ENCODE measurements at places on chromosomes 5 and 9.
A peak's percentile ranks its signal among the peaks of the same experiment; 100 is the strongest.

DNA sequence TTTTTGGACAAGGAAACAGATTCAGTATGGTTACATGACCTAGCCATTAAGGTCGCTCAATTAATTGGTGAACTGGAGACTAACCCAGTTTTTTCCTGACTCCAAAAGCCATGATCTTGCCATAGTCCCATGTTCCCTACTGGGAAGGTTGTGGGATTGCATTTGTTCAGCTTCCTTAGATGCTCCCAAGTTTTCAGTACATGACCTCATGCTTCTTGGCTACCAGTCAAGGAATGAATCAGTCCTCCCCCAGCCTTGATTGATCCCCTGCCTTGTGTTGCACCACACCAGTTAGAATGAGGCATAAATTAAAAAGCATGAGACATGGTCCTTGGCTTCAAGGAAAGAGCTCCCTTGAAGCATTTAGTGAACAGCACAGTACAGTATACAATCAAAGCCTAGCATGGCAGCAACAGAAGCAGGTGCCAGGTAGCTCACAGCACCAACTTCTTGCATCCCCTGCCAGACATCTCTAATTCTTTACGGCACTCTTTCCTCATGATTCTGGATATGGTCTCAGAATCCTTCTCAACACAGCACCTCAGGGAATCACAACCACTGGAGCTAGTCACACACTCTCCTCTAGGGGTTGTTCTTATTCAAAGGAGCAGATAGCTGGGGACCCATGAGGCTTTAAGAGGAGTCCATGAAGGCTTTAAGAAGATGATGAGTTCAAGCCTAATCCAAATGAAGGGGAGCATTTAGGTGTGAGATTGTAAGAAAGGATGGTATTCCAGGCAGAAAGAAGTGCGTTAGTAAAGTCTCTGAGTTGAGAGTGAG, 295.5 kb upstream of the CLINT1 start:
- H3K4me3 ChIP-seq = no peak overlapping the region
- H3K4me1 ChIP-seq = no peaks in the 10 kb centered on the region
- H3K36me3 ChIP-seq = no peaks in the 10 kb centered on the region
- DNase-seq = peak; percentile 27
- no peaks in the 10 kb centered on the region for H3K27me3 ChIP-seq
- no peak overlapping the region for H3K27ac ChIP-seq

DNA sequence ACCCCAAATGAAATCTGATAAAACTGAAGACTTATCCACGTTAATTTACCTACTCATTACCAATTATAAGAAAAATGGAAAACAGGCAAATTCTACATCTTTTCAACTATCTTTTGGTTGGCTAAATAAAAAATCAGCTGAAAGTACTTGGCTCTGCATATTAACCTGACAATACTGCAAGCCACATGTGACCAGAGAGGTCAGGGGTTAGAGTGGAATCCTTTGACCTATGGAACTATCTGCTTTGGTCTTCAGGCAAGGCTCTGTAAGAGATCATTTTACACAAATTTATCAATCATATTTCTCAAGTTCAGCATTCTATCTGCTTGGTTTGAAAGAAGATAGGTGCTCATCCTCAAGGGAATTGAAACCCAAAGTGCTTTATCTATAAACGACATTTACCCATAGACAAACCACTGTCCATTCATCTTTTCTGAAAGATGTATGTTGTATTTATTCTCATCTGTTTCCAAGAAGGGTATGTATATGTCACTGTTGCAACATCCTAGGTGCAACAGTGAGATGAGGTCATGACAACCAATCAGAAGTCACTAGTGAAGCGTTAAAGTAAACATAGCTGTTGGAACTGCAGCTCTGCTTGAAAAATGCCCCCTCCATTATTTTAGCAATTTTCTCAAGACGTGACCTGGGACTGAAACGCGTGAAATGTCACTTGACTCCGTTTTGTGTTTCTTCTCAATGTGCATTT, 144.9 kb upstream of the POU5F2 start:
- no peaks in the 10 kb centered on the region for H3K36me3 ChIP-seq
- H3K27ac ChIP-seq = no peak overlapping the region
- H3K4me3 ChIP-seq = no peak overlapping the region
- no peak for DNase-seq
- H3K4me1 ChIP-seq = no peaks in the 10 kb centered on the region

- no peak overlapping the region for H3K4me3 ChIP-seq
- no peaks in the 10 kb centered on the region for H3K36me3 ChIP-seq
- H3K4me1 ChIP-seq = peaks cover 8% of the 10 kb centered on the region
- no peaks in the 10 kb centered on the region for H3K27me3 ChIP-seq
These were observed 3.1 kb upstream of the ZCCHC10 start for GRCh38 chr5:133029416-133029815.

GRCh38 chr9:136802321-136802720, 5.4 kb upstream of the RABL6 start:
- no peak overlapping the region for H3K4me3 ChIP-seq
- DNase-seq = no peak
- H3K36me3 ChIP-seq = no peaks in the 10 kb centered on the region
- no peaks in the 10 kb centered on the region for H3K27me3 ChIP-seq

DNA sequence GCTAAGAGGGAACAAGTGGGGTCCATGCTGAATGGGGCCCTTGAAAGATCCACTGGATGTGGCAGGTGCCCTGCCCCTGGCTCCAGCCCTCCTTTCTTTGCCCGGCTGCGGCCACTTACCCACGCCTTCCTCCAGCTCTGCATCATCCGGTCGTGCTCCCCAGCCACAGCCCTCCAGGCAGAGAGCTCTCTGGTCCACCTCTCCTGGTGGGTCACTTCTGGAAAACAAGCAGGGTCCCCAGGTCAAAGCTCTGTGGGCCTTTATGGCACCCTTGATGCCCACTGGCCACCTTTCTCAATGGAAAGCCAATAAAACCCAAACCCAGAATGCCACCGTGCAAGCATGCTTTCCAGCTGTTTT, 45.0 kb downstream of the SECISBP2 start:
- H3K36me3 ChIP-seq = no peaks in the 10 kb centered on the region
- H3K4me3 ChIP-seq = no peak overlapping the region
- no peak for DNase-seq
